ENCODE measurements at places on chromosomes 4 and X. TPM values are rescaled to one million over a fixed set of nuclear protein-coding genes. Genes with fewer than 3 reads are reported as not detected.

GRCh38 chr4:26404743-26405206 is 84.0 kb downstream of the RBPJ start:
- no peaks in the 10 kb centered on the region for H3K27me3 ChIP-seq
- H3K36me3 ChIP-seq = peaks cover 7% of the 10 kb centered on the region
- H3K27ac ChIP-seq = no peak overlapping the region
- H3K4me3 ChIP-seq = no peak overlapping the region
- H3K4me1 ChIP-seq = no peaks in the 10 kb centered on the region
- no peak for DNase-seq

DNA sequence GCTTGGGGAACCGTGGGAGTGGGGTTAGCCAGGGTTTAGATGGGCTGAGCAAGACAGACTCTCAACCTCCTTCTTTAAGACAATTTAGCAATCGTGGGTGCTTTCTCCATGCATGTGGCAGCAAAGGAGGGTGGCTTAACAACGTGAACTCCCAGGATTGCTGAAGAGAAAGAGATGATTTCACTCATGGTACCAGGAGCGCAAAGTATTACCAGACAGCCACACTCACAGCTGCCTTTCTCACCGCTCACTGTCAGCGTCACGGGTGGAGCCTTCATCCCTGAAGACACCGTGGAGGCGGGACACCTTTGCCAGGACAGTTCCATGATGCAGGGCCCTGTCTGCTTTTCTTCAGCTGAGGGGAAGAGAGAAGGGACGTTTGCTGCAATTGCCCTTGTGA is 212.5 kb upstream of the PSAPL1 start:
- DNase-seq = no peak
- H3K4me3 ChIP-seq = no peak overlapping the region
- H3K27ac ChIP-seq = no peak overlapping the region
- H3K27me3 ChIP-seq = no peaks in the 10 kb centered on the region
- H3K4me1 ChIP-seq = peaks cover 3% of the 10 kb centered on the region

DNA sequence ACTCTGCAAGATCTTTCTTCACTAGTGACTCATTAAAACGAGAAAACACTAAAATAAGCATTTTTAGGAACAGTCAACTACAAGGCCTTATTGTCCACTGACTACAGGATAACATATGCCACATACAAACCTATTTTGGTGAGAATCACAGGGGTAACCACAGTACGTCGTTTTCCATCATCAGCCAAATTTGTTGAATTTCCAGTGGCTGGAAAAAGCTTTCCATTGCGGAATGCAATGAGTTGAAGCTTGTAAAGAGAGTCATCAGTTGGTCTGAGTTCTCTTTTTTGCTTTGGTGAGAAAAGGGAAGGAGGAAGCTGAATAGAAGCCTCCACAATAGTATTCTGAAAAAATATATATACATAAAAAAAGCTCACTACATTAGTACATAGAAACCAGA is 102.4 kb downstream of the ADGRA3 start:
- H3K4me1 ChIP-seq = no peaks in the 10 kb centered on the region
- no peak overlapping the region for H3K27ac ChIP-seq
- no peaks in the 10 kb centered on the region for H3K27me3 ChIP-seq
- H3K36me3 ChIP-seq = no peaks in the 10 kb centered on the region
- no peak overlapping the region for H3K4me3 ChIP-seq
- DNase-seq = no peak

DNA sequence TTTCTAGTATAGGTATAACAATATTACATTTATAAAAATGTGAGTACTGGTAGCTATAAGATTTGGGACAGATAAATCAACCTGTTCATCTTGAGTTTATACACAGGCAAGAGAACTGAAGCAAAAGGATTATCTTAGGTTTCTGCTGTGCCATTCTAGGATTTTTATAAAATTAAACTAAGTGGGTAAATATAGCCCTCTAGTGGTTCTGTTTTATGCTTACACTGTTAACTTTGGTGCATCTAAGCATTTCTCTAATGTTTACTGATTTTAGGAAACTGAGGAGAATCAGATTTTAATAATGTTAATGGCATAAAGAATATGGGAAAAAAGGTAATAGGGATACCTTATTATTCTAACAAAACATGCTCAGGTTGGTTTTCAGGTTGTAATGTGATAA is 1.1 kb upstream of the RRH start:
- H3K27ac ChIP-seq = no peak overlapping the region
- H3K4me3 ChIP-seq = no peak overlapping the region
- H3K27me3 ChIP-seq = no peaks in the 10 kb centered on the region
- no peaks in the 10 kb centered on the region for H3K36me3 ChIP-seq
- no peaks in the 10 kb centered on the region for H3K4me1 ChIP-seq

GRCh38 chrX:149647505-149647904 is 15.9 kb upstream of the TMEM185A start:
- no peak overlapping the region for H3K27ac ChIP-seq
- DNase-seq = no peak
- H3K4me3 ChIP-seq = no peak overlapping the region
- H3K4me1 ChIP-seq = no peaks in the 10 kb centered on the region
- H3K27me3 ChIP-seq = no peaks in the 10 kb centered on the region
- no peaks in the 10 kb centered on the region for H3K36me3 ChIP-seq

DNA sequence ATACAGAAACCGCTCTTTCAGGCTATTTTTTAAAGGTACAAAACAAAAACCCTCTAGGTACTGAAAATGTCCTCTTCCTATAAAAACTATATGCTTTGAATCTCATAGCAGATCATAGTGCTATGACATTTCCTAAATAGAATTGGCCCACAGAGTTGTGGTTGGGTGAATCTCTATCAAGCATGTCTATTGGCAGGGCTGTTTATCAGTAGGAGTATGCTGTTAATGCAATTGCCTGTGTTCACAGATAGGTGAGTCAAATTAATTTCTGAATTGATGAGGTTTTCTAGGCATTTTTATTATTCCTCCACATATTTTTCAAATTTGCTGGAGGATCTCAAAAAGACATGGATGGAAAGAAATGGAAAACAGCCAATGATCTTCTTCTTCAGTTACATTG is 73.9 kb downstream of the QRFPR start:
- H3K4me3 ChIP-seq = no peak overlapping the region
- H3K4me1 ChIP-seq = no peaks in the 10 kb centered on the region
- no peaks in the 10 kb centered on the region for H3K36me3 ChIP-seq
- H3K27me3 ChIP-seq = no peaks in the 10 kb centered on the region
- H3K27ac ChIP-seq = no peak overlapping the region

Gene MAGED1
- 240 TPM for total RNA-seq

Gene PAGE2B
- not detected for total RNA-seq

- no peaks in the 10 kb centered on the region for H3K4me1 ChIP-seq
- DNase-seq = no peak
- H3K36me3 ChIP-seq = no peaks in the 10 kb centered on the region
- H3K27ac ChIP-seq = no peak overlapping the region
- no peaks in the 10 kb centered on the region for H3K27me3 ChIP-seq
Observed at GRCh38 chr4:11469650-11470437, 41.1 kb upstream of the HS3ST1 start.

Gene TMPRSS11A
- not detected for total RNA-seq

Gene DACH2
- 0.33 TPM for total RNA-seq

Gene CITED1
- total RNA-seq = 29.9 TPM

- no peak overlapping the region for H3K27ac ChIP-seq
- no peak overlapping the region for H3K4me3 ChIP-seq
- H3K4me1 ChIP-seq = no peaks in the 10 kb centered on the region
- DNase-seq = no peak
- no peaks in the 10 kb centered on the region for H3K27me3 ChIP-seq
- no peaks in the 10 kb centered on the region for H3K36me3 ChIP-seq
Observed at GRCh38 chr4:56085275-56085674, 136.5 kb downstream of the CEP135 start.

GRCh38 chr4:40150932-40151331 is 45.9 kb upstream of the RHOH start:
- no peak overlapping the region for H3K27ac ChIP-seq
- DNase-seq = no peak
- no peak overlapping the region for H3K4me3 ChIP-seq
- no peaks in the 10 kb centered on the region for H3K4me1 ChIP-seq

GRCh38 chrX:135892781-135893180 is 463 bp downstream of the CT45A10 start:
- no peaks in the 10 kb centered on the region for H3K4me1 ChIP-seq
- H3K27ac ChIP-seq = no peak overlapping the region

DNA sequence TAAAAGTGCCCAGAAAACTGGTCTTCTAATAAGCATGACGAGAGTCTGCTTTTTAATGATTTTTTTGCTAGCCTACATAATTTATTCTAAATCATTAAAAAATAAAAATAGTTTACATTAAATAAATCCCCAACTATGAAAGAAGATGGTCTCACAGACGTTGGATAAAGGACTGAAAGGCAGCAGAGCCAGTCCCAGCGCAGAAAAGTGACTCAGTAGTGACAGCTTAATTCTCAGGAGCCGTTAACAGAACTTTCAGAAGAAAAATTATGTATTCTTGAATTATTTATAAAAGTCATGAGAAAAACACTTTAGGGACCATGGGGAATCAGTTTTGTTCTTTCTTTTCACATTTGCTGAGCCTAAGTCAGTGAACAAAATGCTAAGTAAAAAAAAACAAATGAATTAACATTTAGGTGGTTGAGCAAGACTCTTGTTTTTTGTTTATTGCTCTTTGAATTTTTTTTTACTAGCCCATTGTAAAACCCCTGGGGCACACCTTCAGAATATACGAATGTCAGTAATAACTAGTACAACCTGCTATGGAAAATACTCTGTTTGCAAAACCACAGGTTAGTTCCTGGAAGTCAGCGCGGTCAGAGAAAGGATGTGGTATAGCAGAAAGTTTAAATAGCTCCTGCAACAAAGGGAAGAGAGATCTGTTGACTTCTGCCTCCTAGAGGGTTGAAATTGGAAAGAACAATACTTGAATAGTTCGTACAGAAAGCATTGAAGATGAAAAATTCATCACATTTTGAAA is 50.4 kb upstream of the CCDC160 start:
- H3K27me3 ChIP-seq = no peaks in the 10 kb centered on the region
- no peaks in the 10 kb centered on the region for H3K36me3 ChIP-seq
- H3K27ac ChIP-seq = no peak overlapping the region
- no peak for DNase-seq

DNA sequence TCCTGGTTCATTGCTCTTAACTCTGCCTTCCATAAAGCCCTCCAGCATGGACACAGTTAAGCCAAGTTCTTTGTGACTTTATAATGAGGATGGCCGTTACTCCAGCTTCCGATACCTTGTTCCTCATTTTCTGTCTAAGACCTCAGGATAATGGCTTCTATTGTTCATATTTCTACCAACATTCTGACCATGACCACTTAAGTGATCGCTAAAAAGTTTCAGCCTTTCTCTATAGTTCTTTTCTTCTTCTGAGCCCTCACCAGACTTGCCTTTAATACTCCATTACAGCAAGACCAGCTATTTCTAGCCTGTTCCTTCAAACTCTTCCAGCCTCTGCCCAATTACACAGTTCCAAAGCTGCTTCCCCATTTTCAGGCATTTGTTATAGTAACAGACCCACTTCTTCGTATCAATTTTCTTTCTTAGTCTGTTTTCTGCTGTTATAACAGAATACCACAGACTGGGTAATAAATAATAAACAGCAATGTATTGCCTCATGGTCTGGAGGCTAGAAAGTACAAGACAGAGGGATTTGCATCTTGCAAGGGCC is 12.3 kb downstream of the RNF175 start:
- H3K4me1 ChIP-seq = peaks cover 10% of the 10 kb centered on the region
- H3K36me3 ChIP-seq = no peaks in the 10 kb centered on the region
- no peak overlapping the region for H3K4me3 ChIP-seq
- no peak for DNase-seq

Gene MED12
- total RNA-seq = 31.3 TPM

DNA sequence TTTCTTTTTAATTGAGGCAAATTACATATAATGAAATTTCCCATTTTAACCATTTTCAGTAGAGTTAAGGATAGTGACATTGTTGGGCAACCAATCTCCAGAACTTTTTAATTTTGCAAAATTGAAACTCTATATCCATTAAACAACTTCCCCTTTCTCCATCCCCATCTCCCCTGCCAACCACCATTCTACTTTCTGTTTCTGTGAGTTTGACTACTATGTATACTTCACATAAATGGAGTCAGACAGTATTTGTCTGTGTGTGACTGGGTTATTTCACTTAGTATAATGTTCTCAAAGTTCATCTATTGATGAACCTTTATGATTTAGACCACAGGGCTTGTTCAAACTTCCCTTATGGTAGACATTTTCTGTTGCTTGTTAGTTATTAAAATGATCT is 364.5 kb upstream of the MAD2L1 start:
- H3K27ac ChIP-seq = no peak overlapping the region
- H3K4me3 ChIP-seq = no peak overlapping the region
- no peaks in the 10 kb centered on the region for H3K36me3 ChIP-seq
- no peaks in the 10 kb centered on the region for H3K4me1 ChIP-seq
- no peak for DNase-seq
- no peaks in the 10 kb centered on the region for H3K27me3 ChIP-seq

Gene CXCL10
- not detected for total RNA-seq

DNA sequence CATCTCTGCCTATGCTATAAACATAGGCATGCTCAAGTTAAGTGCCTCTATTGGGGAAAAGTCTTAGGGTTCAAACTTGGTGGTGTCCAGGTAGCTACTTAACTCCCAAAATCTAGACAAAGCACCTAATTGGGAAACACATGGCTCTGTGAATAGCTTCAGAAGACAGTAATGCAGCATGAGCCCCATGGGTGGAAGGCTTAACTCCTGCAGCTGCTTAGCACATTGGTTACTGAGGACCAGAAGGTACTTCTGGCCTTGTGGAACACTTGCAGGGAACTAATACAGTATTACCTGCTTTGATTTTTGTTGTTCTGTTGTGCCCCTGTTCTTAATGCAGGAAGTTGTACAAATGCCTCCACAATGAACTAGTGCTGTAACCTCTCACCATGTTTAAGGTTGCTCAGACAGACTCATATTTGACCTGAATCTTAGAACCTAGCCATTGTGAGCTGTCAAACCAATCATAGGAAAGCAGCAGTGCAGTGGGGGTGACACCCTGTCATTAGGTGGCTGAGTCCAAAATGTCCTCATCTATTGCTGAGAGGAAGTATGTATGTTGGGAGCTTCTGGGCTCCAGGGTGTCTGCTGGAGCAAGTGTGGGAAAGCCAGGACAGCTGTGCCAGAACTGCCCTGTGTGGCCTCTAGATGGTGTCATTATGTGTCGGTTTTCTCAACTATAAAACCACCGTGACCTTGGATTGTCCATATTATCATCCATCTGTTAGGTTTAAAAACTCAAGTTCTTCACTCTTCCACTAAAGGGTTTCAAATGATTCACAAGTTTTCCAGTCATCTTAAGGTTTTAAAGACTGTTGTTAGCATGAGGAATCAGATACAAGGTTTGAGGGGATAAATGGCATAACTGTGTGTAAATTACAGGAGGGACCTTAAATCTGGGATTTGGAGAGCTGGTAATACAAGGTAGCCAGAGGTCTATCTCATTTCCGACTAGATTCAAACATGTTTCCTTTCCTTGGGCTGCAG is 69.9 kb upstream of the WDR1 start:
- H3K27me3 ChIP-seq = no peaks in the 10 kb centered on the region
- no peak for DNase-seq
- H3K4me3 ChIP-seq = no peak overlapping the region
- H3K4me1 ChIP-seq = no peaks in the 10 kb centered on the region
- H3K36me3 ChIP-seq = no peaks in the 10 kb centered on the region
- H3K27ac ChIP-seq = no peak overlapping the region

GRCh38 chr4:20809812-20810211 is 109.6 kb downstream of the PACRGL start:
- DNase-seq = no peak
- no peaks in the 10 kb centered on the region for H3K36me3 ChIP-seq
- H3K27ac ChIP-seq = no peak overlapping the region
- H3K27me3 ChIP-seq = no peaks in the 10 kb centered on the region
- no peaks in the 10 kb centered on the region for H3K4me1 ChIP-seq
- H3K4me3 ChIP-seq = no peak overlapping the region

Gene PAGE2
- total RNA-seq = not detected

Gene ERVMER34-1
- 0.68 TPM for total RNA-seq

Gene XPNPEP2
- 1.9 TPM for total RNA-seq

All from thyroid gland (tissue), 4 donors.